ENCODE measurements at places on chromosomes 4 and X.

GRCh38 chrX:148500423-148501385 is at the start of gene AFF2:
Gene AFF2 (plus strand): TSS chrX:148500617. CDS start chrX:148501098, 481 bp downstream.
- no peak for DNase-seq

DNA sequence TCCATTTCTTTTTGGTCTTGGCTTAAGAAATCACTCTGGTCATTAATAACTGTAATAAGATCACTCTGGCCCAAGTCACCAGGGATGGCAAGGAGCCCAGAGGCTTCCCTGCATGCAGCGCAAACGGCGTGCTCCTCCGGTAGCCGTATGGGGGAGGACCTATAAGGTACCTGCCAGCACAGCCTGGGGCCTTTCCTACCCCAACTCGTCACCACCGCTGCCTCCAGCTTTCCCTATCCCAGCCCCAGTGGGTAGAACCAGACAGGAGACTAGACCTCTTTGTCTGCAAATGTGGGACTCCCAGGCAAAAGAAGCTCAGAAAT is 25.9 kb downstream of the HAND2 start:
- DNase-seq = no peak

DNA sequence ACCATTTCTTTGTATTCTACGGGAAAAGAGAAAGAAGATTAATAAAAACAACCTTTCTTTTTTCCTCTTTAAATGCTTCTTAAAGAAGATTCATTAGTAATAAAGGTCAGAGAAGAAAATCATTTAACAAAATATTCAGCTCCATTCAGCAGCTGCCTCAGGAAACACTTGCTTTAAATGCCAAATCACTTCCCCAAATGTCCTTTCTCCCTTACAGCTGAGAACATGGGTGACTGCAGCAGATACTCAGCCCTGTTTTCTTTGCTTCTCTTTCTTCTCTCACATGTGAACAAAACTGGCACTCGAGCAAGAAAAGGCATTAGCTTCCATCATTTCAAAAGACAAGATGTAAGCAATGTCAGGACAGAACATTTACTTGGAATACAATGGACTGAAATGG is 120.2 kb downstream of the INPP4B start:
- DNase-seq = no peak

DNA sequence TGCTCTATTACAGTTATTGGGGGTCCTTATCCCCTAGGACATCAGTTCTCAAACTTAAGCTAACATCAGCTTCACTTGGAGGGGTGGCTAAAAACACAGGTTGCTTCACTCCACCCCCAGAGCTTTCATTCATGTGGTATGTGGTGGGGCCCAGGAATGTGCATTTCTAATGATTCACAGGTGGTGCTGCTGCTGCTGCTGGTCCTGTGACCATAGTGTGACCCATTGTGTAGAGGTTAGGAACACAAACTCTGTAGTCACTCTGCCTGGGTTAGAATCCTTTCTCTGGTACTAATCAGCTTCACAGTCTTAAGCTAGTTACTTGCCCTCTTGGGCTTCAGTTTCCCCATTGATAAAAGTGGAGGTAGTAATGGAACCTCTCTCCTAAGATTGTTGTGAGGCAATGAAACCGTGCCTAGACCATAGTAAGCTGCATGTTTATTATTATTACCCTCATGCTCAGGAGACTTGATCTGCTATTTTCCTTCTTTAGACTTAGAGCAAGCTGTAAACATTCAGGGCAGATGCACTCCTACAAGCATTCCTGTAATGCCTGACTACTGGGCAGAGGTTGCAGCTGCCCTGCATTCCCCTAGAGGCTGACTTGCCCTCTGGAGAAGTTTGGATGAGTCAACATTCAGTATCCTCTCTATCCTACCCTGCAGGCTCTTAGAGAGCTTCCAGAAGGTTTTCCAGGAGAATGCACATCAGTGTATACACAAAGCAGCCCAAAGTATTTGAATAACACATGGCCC is 94.1 kb upstream of the ACSL4 start:
- no peak for DNase-seq

DNA sequence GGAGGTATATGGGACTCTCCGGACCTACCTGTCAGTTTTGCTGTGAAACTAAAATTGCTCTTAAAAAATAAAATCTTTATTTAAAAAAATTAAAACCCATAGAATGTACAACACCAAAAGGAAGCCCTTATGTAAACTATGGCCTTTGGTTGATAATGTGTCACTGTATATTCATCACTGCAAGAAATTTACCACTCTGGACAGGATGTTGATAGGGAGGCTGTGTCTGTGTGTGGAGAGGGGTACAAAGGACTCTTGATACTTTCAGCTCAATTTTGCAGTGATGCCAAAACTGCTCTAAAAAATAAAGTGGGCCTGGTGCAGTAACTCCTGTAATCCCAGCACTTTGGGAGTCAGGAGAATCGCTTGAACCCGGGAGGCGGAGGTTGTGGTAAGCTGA is 2.9 kb upstream of the ZMYM3 start:
- no peak for DNase-seq

GRCh38 chrX:72121383-72121782 is 10.3 kb downstream of the RTL5 start:
- no peak for DNase-seq

DNA sequence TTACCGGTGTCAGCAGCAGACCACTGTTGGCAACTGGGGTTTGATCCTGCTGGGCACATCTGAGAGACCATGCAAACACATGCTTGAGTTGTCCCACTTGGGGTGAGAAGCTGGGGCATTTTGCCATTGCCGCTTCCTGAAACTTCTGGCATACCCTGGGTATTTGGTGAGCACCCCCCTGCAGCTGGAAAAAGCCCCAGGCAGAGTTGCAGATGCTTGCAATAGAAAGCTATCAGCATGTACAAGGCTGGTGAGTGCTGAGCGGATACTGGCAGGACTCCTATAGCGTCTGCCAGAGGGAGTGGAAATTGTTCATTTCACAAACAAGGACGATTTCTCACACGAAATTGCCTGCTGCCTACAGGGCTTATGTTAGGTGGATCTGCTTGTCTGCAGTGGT is 32.3 kb downstream of the SUPT20HL1 start:
- DNase-seq = no peak

- no peak for DNase-seq
These were observed 553 bp upstream of the MED28 start for GRCh38 chr4:17613761-17614415.

- no peak for DNase-seq
These were observed 12.1 kb upstream of the GTPBP6 start for GRCh38 chrX:330726-331150.

GRCh38 chr4:15130441-15130840 is 128.2 kb downstream of the CPEB2 start:
- no peak for DNase-seq

DNA sequence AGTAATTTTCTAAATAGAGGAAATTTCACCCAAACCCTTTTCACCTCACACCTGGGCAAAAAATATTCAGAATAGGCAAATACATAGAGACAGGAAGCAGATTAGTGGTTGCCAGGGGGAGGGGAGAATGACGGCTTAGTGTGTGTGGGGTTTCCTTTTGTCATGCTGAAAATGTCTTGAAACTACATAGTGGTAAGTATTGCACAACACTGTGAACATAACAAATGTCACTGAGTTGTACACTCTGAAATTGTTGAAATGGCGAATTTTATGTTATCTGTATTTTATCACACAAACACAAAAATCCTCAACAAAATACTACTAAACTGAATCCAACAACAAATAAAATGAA is 60.7 kb upstream of the PLAC1 start:
- DNase-seq = no peak

DNA sequence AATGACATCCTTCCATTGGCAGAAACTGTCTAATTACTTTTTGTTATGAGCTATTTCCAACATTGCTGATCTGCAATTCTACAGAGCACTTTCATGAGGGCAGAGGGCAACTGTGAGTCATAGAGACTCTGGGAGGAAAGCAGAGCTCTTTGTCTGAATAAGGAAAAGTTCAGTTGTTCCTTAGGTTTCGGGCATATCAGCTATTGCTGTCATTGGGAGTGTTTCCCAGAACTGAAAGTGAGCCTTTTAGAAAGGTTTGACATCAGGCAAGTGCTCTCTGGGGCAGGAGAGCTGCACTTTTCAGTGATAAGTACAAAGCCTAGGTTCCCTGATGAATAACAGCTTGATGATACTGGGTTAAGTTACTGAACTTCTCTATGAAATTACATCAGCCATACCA is 119.2 kb upstream of the EDNRA start:
- DNase-seq = no peak

DNA sequence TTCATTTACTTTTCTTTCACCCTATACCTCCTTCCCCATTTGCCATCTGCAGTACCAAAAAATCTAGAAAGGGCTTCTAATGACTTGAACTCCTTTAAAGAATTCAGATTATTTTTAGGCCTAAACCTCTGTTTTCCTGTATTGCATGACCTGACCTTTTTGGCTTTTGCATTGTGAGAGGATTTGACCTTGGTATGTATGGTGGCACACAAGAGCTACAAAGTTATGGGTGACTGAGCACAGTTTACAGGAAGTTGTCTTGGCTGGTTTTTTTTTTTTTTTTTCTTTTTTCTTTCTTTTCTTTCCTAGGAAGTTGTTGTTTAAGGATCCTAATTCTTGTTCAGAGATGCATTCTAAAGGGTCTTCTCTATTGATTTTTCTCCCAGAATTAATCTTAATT is 32.0 kb upstream of the MTMR8 start:
- DNase-seq = no peak

- no peak for DNase-seq
These were observed 225.5 kb downstream of the PDGFC start for GRCh38 chr4:156746111-156746510.

DNA sequence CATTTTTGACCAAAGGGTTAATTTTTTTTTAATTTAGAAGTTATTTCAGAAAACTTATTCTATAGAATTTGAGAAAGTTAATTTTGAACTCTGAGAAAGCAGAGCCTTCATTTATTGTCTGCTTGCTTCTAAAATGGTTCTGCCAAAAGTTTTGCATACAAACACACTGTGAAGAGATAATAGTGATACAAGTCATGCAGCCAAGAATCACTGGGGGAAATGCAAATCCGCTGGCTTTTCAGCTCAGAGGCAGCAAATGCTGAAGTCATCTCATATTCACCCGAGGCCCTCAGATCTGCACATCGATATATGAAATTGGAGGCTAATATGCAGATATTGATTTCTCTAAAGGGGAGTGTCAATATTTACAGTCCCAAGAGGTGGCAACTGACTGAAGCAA is 186.2 kb downstream of the KIT start:
- no peak for DNase-seq

DNA sequence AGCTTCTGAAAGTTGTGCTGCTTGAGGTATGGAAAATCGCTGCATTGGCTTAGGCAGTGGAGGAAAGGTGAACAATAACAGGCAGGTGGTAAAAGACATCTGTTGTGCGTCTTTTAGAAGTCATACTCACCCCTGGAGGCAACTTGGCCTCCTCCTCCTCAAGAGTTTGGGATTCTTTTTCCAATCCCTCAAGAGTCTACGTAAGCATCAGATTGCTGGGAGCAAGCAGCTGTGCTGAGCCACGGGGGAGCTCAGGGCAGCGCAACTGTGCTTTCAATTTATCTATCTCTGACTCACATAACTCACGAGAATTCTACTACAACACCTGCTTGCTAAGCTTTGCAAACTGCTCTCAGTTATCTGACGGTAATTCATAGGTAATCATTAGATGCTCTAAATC is 6.4 kb upstream of the RBMX2 start:
- no peak for DNase-seq

Data from CMK (cell line).